Vagina (tissue), 2 donors: ENCODE measurements at places on chromosomes 16 and 17.
A peak's percentile ranks its signal among the peaks of the same experiment; 100 is the strongest.

DNA sequence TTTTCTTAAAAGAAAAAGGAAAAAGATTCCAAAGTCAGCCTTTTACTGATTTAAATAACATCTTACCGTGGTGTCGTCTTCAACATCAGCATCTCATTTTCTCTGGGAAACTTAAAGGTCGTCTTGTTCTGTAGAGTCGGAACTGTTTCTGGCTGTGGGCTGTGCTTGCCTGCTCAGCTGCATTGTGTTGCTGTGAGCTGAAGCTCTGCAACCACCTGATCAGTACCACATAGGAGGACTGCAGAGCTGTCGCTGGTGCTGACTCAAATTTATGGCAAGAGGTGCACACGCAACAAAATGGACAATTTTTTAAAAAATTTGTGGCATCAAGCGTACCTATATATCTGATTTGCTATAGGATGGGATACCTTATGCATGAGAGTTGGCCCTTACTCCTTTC, at the start of gene OMG:
TSS of gene OMG (minus strand) at position 150 of the 400 bp plus-strand sequence. CDS start 908 bp downstream, outside the sequence.
- DNase-seq = no peak

DNA sequence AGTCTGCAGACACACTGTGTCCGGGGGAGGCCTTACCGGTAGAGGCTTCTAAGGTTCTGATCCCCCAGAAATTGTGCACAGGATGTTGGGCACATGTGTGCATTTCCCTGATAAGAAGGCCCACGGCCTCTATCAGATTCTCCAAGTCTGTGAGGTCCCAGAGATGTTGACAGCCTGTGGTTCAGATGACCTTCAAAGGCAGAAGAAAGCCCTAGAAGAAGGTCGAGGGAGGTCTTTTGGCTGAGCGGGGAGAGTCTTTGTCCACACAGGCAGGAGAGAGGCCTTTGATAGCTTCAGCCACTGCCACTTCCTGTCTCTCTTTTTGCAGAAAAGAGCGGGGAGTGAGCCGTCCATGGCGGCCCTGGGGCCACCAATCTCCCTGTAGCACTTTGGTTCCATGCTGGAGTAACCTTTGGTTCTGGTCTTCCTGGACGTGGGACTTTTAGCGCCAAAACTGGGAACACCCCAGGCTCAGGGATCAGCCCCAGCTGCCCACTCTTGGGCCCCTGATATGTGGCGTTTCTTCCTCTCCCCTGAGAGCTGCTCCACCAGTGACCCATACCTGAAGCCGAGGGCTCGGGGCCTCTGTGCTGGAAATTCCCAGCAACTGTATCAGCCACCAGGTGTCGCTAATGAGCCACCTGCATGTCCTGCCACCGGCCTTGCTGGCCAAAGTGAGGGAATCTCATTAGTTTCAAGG, 28.1 kb upstream of the LGALS9 start:
- DNase-seq = no peak

GRCh38 chr16:3908951-3909437, 28.5 kb upstream of the CREBBP start:
- no peak for DNase-seq

DNA sequence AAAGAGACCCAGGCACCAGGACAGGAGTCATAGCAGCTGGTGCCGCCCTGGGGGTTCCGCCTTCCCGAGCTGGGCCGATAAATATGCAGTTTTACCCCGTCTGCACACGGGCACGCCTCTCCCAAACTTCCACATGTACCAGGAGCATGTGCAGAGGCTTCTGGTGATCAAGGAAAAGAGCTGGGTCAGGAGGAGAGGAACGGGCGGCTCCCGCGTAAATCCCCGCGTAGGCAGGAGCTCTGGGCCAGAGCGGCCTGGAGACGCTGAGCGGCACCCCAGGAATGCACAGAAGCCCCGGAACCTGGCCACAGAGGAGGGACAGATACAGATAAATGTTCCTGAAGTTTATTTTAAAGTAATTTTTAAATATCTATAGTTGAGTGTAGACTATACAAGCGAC, 46.6 kb upstream of the METRNL start:
- DNase-seq = peak; percentile 32

GRCh38 chr17:49928837-49929475, 40.0 kb upstream of the DLX4 start:
- DNase-seq = no peak

- no peak for DNase-seq
Observed at GRCh38 chr16:58768145-58768544, 34.0 kb upstream of the GOT2 start.

DNA sequence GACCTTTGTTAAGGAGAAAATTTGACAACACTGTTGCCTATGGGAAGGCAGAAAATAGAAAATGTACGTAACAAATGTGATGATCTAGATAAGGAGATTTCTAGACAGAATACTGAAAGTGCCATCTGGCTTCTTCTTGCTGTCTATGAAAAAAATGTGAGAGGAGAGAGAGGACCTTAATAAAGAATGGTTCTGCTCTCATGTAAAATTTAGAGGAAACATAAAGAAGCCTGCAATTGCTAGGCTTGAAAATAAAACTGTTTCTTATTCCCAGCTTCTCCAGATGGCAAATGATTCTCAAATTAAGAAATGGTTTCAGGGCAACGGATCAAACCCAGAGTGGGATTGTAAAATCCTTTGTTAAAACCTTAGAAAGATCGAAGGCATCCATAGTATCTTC, 128.5 kb downstream of the CDK5R1 start:
- no peak for DNase-seq

GRCh38 chr17:65163990-65164495, 26.9 kb downstream of the RGS9 start:
- DNase-seq = no peak

GRCh38 chr17:69602972-69603371, 188.5 kb downstream of the MAP2K6 start:
- no peak for DNase-seq

DNA sequence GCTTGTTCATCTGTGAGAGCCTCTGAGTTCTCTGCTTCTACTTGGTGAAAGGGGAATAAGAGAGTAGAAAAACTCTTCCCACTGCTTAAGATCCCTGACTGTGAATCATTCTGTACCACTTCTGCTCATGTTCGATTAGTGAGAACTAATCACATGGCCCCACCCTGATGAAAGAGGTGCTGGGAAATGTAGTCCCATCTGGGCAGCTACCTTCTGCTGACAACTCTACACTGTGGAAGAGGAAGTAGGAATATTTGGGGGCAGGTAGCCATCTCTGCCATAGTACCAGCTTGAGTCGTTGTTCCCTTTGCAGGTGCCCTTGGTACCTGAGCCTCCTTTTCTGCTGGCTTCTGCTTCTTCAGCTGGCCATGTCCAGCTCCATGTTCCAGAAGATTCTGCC, 29.9 kb downstream of the NKD1 start:
- no peak for DNase-seq
